ENCODE measurements at places on chromosomes 7 and 10.

DNA sequence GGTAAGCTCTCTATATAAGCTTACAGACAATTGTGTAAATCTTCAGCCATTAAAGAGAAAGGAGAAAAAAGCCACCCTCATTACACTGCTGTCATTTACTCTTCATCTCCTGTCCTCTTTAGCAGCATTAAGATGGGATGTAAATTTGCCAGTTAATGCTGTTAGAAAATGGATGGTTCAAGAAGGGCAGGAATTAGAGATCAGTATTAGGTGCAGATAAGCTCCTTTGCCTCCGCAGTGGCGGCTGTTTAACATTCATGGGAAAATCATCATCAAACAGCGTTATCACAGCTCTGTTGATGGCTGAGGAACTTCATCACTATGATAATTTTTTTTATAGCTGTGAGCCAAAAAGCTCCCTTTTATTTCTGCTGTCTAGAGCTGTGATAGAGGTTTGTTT is 61.8 kb upstream of the FAM204A start:
- DNase-seq = no peak

DNA sequence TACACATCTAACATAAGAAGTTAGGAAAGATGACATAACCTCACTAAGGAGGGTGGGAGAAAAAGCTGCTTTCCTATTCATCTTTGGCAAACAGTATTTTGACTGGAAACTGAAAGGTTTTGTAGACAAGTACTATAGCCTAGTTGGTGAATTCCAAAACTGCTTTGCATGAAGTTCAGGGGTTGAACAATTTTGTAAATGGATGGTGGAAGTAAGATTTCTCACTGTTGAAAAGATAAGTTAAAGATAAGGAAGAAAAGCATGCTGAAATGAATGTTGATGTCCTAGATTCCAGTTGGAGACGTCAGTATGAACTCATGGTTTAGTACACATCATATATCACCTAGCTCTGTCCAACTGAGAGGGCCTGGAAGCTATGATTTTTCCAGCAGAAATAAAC is 159.1 kb upstream of the FEZF1 start:
- DNase-seq = no peak

GRCh38 chr7:24611130-24611529 is 37.9 kb downstream of the PALS2 start:
- no peak for DNase-seq

- no peak for DNase-seq
Observed at GRCh38 chr10:83272666-83273434, 866.5 kb upstream of the GHITM start.

DNA sequence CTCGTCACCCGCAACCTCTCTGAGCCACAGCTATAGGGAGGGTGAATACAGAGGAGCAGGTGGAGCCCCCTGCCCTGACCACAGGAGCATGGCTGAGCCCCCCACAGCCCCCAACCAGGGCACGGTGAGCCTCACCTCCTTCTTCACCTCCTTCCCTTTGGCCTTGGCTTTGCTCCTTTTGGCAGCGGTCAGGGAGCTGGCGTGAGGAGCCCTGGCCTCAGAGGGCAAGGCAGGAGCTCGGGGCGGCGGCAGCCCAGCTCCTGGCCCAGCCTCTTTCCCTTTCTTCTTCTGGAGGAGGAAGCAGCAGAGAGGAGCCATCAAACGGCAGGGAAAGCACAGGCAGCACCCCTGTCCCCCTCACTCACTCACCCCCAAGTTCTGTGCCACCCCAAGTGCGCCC is 42.2 kb downstream of the SLC29A4 start:
- no peak for DNase-seq

GRCh38 chr10:43671659-43672531 is 23.2 kb upstream of the ZNF32 start:
- DNase-seq = no peak

DNA sequence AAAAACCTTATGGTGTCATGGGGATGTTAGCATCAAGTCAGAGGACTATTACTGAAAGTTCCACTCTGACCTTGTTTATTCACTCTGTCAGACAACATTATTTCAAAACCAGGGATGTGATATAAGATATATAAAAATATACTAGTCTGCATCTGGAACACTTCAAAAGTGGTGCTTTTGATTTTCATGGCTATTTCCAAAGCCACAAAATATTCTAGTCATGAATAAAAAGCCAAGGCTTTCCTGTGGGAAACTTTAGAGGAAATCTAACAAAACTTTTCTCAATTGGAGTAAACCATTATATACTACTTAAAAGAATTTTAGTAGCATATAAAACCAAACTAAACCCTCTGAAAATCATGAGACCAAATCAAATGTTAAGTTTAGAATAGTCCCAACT is 205.2 kb downstream of the TMEM26 start:
- DNase-seq = no peak

- DNase-seq = no peak
Observed at GRCh38 chr10:3363311-3364045, 190.9 kb upstream of the PITRM1 start.

GRCh38 chr10:70829543-70829942 is 13.8 kb downstream of the SGPL1 start:
- DNase-seq = no peak

DNA sequence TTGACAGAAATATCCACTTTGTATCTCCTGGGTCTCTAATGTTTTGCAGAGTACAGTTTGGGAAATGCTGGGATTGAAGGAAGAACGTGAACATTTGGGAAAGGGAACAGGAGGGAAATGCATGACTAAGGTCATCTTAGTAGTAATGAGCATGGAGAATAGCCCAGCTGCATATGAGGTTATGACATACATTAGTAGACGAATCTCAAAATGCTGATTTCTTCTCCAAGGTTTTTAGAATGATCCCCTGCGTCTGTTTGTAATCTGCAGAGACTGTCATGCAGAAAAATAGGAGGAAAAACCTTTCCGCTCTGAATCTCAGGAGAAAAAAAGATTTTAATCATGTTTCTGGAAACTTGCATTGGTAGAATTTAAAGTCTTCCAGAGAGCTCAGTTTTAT is 133.6 kb downstream of the PPP1R9A start:
- no peak for DNase-seq

GRCh38 chr10:62189131-62189530 is 79.5 kb downstream of the RTKN2 start:
- no peak for DNase-seq

GRCh38 chr10:297567-297966 is 162.3 kb downstream of the ZMYND11 start:
- no peak for DNase-seq

Data from GM04504 (cell line).